RWPE2 (cell line): ENCODE measurements at places on chromosomes 5 and 9.

- DNase-seq = no peak
These were observed 805.0 kb upstream of the PTPRD start for GRCh38 chr9:11417782-11418181.

DNA sequence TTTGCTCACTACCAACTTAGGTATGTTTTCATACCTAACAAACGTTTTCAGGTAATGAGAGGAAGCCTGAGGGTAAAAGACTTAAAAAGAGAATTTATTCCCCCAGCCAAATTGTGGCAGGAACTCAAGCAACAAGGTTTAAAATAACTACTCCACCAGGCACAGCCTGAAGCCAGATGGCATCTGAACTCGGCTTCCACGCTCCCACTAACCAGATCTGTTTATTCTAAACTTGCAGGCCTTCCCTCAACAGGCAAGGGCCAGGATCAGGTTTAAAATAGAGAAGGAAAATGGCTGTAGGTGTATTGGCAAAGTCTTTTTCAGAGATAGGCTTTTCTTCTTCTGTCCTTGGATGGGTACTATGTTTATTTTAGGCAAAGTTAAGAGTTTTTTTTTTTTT lies 89.4 kb downstream of the OTULIN start:
- no peak for DNase-seq

DNA sequence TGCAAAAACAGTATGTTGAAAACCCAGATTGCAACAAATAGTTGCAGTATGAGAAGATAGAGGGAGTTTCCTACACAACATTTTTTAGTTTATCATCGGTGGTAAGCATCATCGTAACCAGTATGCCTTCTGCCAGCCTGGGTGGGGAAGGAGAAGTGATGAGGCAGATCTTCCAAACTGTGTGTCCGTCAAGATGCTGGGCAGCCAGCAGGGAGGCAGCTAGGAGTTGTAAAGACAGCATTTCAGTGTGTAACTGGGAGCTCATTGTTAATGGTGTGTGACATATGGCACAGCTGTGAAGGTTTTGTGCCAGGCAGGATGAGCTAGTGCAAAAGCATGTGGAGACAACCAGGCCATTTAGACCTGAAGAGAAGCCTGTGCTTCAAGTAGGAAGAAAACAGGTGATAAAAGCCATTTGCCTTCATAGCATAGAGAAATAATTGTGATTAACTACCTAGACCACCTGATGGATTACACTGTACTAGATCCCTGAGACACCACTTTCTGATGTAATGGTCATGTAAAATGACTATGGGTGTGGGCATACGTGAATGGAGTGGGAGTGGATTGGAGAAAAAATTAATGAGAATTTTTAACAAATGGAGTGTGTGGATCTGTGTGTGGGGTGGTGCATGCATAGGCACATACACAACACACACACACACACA lies 347.0 kb upstream of the ADAMTSL1 start:
- DNase-seq = no peak

GRCh38 chr9:105693435-105694189 lies 729 bp upstream of the TMEM38B start:
- DNase-seq = no peak

DNA sequence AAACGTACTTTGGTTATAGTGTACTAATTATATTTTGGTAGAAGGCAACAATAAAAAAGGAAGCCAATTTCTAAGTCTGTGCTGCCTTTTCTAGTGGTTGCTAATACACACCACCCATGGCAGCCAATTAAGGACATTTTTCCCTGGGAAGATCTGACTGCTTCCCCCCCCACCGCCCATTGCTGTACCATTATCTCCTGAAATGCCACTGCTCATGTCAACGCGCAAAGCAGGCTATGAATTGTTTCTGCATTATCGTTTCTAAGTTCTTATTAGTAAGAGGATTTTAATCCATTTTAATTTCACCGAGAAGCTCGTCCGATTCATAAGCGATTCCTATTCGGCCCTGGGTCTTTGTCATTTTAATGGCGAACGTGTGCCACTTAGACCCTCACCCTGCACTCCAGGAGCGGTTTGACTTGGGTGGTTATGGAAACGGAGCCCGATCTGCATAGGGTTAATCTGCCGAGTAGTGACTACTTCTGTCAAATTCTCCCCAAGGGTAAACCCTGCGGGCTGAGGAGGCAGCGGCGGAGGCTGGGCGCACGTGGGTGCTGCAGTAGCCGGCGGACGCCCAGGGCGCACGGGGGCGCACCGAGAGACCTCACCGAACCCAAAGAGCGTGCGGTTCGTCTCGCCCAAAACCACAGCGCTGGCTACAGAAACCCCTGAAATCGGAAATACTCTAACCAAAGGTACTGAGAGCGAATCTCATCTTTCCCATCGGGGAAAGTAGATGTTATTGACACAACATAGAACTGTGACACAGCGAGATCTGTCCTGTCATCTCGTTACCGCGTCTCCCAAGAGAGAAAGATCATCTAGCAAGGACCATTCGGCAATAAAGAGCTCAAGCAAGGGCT lies 55.8 kb upstream of the SHC3 start:
- no peak for DNase-seq

DNA sequence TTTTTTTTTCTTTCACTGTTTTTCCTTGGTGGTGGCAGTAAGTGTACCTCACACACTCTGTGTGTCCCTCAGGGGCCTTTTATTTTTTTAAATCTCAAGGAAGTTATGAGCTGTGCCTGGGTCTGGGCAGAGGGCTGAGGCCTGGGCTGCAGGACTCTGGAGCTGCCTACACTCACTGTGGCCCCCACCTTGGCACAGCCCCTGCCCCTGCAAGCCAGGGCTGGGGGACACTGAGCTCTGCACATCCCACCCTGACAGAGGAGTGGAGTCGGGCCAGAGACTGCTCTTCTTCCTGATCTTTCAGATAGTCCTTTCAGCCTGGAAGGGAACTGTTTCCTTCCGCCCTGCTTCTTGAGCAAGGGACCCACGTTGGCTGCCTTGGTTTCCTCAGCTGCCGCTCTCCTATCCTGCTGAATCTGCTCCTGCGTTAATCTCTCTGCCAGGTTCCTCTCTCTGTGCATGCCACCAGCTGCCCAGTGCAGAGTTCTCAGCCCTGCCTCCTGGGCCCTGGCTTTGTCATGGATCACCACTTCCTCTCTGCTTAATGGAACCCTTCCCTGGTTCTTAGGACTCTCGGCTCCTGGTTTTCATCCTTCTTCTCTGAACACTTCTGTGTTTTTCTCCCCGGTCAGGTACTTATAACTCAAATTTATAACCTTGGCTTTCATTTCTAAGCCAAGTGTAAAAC lies 502.3 kb downstream of the DIRAS2 start:
- no peak for DNase-seq

DNA sequence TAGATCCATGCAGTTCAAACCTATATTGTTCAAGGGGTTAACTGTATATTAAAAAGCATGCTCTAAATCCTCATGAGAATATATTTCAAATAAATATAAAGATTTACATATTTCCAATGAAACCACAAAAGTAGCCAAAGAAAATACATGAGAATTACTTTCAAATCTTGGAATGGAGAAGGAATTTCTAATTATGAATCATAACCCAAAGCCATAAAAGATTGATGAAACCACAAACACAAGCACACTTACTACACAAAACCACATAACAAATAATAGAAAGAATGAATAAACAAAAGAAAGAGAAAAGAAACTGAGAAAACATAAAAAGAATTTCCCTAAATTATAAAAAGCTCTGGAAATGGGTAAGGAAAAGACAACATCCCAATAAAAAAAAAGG lies 16.0 kb downstream of the ERP44 start:
- DNase-seq = no peak

DNA sequence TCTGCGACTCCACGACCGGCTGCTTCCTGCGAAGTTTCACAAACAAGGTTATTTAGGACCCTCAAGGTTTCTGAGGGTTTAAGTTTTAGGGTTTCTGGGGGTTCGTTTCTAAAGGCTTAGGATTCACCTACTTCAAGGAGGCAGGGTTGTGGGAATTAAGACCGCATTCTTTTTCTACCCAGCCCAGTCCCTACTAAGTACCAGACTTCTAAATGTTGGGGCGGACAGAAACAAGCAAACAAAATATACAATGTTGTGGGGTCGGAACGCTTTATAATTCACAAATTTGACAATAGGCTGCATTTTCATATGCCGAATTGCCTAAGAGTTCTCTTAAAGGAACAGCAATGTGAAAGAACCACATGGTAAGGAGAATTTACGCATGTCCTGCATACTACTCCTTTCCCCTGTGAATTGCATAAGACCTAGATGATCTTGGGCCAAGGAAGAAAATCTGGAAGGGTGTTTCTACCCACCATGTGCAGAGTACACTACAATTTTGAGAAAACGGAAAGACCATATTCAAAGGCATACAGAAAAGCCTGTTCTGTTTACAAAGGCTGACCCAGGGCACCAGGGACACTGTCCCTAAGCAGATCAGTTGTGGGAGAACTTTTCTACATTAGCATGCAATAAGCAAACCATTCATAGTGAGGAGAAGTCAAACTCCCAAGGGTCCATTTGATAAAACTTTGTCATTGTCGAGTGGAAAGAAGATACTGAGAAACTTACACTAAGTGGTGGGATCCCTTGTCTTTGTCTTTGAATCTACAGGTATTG lies 457.3 kb downstream of the RAB3C start:
- DNase-seq = no peak

GRCh38 chr5:161306351-161306995 lies 240.1 kb downstream of the GABRB2 start:
- no peak for DNase-seq
